T-helper 1 cell (primary cell): ENCODE measurements at places on chromosomes 11 and 22.
A peak's percentile ranks its signal among the peaks of the same experiment; 100 is the strongest.

- peak; percentile 89 for DNase-seq
These were observed 14.7 kb upstream of the PISD start for GRCh38 chr22:31676700-31677099.

DNA sequence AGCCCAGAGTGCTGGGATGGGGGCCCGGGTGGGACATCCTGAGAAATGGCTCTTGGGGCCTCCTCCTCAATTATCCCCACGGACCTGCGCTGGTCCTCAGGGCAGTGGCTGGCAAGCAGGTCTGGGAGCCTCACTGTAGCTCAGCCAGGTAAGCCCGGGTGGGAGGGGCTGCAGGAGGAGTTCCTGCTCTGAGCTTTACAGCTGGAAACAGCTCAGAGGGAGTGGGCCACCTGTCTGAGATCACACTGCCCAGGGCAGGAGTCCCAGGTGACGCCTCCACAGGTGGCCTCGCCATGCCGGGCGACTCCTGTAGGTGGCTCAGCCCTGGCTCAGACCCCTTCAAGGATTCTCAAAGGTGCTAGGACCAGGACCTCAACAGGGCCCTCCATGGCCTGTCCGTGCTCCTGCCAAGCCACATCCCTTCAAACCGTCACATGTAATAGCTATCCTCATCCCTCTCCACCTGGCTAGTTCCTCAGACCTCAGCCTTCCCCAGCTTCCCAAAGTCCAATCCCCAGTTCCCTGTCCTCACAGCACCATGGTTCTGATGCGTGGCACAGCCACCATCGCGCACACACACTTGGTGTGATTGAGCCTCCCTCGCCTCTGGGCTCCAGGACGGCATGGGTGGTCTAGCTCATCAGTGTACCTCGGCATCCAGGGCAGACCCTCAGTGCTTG, 3.6 kb upstream of the TSSK2 start:
- DNase-seq: no peak

DNA sequence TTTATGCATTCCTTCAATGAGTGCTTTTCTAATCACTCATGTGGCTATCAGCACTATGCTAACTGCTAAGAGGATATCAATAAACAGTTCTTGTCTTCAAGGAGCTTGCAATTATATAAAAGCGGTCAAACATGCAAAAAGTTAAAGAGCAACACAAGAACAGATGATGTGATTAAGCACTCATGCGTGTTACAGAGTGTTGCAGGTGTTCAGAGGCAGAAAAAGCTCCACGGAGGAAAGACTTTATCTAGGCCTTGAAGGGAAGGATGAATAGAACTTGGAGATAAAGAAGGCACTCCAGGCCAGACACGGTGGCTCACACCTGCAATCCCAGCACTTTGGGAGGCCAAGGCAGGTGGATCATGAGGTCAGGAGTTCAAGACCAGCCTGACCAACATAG, 13.6 kb downstream of the CD3E start:
- no peak for DNase-seq

- no peak for DNase-seq
These were observed 73.7 kb upstream of the AMOTL1 start for GRCh38 chr11:94694309-94695060.

GRCh38 chr22:39214383-39215069, 30.3 kb downstream of the PDGFB start:
- no peak for DNase-seq

DNA sequence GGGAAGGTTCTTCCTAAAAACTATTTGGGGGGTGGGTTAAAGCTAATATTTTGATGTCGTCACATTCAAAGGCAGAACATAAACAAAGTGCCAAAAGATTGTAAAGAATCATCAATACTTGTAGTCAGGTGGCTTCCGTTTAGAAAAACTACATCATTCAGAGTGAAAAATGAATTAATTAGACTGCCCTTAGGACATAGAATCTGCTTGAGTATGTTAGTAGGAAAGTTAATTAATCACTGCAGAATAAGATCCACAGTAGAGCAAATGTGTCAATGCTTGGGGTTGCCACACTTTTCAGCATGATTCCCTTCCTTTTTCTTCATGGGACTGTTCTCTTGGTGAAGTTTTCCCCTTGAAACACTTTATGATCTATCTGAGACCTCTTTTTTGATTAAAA, 166.8 kb upstream of the MTNR1B start:
- DNase-seq: no peak

DNA sequence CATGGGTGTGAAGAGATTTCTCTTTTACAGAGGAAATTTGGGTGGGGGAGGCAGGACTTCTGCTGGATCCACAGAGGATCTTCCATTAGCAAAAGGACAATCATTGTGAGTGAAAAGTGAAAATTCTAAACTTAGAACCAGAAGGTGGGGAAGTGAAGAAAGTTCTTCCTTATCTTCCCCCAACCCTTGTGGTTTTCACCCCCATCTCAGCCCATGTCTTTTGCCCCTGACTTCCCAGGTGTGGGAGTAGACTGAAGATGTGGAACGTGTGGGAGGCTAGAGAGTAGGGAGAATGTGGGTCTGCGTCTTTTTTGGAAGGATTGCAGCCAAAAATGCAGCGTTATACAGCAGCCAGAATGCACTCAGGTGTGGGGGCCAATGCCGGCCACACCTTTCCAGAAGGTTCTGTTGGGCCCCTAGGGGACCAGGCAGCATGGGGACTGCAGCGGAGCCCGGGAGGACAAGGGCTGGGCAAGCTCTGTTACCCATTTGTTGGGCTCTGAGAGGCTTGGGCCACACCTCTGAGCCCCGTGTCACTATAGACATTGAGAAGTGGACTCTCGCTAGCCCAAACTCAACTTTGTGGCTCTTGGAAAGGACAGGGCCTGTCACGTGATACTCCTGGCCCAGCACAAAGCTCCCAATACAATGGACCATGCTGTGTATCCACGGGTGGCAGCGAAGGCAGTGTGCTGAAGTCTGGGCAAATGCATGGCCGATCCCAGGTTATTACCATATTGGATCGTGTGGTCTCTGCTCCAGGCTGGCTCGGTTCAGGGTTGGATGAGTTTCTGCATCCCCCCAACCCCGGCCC, 32.8 kb upstream of the LINC01488 start:
- no peak for DNase-seq

DNA sequence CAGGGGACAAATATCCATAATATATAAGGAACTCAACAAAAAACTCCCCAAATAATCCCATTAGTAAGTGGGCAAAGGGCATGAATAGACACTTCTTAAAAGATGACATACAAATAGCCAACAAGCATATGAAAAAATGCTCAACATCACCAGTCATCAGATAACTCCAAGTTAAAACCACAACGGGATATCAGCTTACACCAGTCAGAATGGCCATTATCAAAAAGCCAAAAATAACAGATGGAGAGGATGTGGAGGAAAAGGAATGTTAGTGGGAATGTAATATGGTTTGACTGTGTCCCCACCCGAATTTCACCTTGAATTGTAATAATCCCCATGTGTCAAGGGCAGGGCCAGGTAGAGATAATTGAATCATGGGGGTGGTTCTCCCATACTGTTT, 350.1 kb downstream of the GUCY1A2 start:
- DNase-seq: no peak

DNA sequence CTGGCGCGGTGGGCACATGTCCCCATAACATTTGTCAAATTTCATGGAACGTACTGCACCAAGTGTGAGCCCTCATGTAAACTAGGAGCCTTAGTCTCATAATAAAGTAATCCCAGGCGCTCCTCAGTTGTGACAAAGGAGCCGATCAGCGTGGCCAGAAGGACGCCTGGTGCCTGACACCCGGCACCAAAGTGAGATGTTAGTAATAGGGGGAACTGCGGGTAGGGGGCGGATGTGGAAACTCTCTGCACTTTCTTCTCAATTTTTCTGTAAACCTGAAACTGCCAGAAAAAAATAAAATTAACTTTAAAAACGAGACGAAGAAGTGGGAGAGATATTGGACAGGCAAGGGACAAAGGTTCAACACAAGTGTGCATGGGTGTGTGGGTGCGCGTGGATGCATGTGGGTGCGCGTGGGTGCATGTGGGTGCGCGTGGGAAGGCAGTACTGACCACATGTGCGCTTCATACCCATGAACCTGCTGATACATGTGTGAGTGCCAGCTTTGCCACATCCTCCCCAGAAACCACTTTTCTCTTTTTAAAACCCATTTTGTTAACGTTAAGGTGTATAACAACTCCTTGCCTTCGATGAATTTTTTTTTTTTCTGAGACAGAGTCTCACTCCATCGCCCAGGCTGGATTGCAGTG, 55.4 kb upstream of the LINC01488 start:
- no peak for DNase-seq
